ENCODE measurements at places on chromosomes 5 and 9.

GRCh38 chr9:88813638-88814209 lies 177.5 kb upstream of the S1PR3 start:
- DNase-seq: no peak

GRCh38 chr9:134442486-134443173 lies 116.4 kb downstream of the RXRA start:
- no peak for DNase-seq

DNA sequence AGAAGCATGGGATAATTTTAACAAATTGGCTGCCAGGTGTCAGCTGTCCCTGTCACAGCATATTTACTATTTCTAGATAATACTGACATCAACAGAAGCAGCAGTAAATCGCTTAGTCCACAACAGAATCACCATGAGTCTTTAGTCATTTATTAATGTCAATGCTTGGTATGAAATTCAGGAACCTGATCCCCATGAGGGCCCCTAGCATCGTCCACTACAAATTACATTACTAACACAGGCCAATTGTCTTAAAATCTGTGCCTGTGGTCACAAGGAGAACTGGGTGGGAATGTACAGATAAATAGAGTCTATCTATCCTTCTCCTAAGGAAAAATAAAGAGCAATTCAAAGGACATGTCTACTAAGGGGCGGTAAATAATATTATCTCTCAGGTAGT lies 76.1 kb downstream of the TSSK1B start:
- no peak for DNase-seq

DNA sequence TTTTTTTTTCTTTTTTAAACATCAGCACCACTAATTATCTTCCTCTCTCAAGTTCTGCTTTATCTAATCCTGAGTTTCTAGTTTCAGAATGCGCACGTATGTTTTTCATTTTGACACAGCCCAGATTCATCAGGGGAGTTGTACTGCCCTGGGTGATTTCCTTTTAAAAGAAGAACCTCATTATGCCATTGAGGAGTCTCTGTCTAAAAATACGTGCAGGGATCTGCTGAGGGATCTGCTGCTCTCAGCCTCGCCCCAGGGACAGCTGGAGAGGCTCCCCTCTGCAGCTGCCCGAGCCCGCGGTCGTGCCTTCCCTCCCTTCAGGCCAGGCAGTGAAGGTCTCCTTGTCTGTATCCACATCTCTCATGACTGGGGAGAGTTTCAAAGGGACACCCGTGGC lies 273.1 kb downstream of the ARHGEF28 start:
- DNase-seq: no peak

- DNase-seq: no peak
Observed at GRCh38 chr9:99197124-99197630, 24.6 kb downstream of the ALG2 start.

GRCh38 chr9:134830126-134830525 lies 50.5 kb upstream of the FCN2 start:
- DNase-seq: no peak

- DNase-seq: no peak
Observed at GRCh38 chr5:118605761-118606160, 382.6 kb downstream of the DTWD2 start.

GRCh38 chr5:56822981-56823380 lies 7.6 kb downstream of the MAP3K1 start:
- DNase-seq: no peak

GRCh38 chr9:97447001-97447400 lies 35.1 kb downstream of the TDRD7 start:
- DNase-seq: no peak

DNA sequence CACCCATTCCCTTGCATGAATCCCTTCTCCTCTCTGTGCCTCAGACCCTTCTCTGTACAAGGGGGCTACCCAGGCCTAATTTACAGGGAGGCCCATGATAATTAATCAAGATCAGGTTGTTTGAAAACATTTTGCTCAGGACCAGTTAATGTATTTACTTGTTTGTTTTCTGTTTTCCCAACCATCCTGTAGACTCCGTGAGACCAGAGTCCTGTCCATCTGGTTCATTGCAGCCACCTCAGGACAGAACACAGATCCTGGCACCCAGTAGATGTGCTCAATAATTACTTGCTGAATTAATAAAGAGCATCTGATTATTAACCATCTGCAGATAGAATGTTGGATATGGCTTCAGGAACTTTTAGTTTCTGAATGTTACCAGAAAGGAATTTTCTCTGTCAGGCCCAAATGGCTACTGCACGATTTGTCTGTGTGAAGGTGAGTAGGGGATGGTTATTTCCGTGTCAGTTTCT lies 27.3 kb downstream of the FOXI1 start:
- no peak for DNase-seq

GRCh38 chr9:95650720-95651119 lies 133.9 kb upstream of the PTCH1 start:
- no peak for DNase-seq

DNA sequence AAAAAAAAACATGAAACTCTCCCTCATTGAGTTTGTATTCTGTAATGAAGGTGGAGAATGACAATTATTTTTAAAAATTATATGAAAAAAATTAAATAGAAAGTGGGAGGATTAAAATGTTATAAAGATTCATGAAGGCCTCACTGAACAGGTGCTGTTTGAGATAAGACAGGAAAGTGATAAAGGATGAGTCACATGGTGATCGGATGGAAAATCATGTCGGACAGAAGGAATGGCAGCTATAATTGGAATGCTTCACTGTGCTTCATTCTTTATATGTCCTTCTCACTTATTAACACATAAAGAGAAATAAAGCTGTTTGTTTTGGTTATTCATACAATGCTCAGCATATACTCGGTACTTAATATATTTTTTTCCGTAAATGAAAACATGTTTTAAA lies 464.5 kb upstream of the RGMB start:
- no peak for DNase-seq

DNA sequence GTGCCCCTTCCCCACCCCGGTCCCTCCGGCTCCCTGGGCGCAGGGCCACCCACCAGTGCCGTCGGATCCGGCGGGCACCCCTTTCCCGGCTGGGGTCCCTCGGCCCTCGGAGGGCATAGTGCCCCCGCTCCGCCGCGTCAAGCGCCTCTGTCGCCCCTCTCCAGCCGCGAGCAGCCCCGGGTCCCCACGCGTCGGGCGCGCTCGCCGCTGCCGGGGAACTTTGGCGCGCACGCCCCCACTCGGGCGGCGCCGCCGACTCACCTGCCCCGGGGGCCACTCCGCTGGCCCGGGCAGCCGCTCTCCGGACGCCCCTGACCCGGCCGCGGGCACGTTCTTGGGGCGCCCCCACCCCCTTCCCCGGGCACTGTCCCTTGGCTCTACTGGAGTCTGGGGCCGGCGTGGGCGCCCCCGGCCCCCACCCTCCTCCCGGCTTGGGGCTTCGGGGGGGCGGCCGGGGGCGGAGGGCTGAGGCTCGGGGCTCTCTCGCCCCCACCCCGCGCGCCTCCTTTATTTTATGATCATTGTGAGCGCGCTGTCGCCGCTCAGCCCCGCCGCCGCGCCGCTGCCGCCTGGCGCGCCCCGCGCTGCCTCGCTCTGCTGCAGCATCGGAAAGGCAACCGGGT lies 1.1 kb upstream of the FAM78A start:
- no peak for DNase-seq

DNA sequence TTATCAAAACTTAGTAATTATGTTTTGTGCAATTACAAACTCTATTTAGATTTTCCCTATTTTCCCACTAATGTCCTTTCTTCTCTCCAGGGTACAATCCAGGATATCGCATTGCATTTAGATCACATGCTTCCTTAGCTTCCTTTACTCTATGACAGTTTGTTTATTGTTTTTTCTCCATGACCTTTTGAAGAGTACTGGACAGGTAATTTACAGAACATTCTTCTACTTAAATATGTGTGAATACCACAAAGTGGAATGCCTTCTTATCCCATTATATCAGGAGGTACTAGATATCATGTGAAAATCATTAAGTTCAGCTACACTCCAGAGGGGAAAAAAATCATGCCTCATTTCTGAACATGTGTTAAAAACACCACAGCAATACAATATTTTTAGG lies 776.6 kb upstream of the CDH9 start:
- DNase-seq: no peak

DNA sequence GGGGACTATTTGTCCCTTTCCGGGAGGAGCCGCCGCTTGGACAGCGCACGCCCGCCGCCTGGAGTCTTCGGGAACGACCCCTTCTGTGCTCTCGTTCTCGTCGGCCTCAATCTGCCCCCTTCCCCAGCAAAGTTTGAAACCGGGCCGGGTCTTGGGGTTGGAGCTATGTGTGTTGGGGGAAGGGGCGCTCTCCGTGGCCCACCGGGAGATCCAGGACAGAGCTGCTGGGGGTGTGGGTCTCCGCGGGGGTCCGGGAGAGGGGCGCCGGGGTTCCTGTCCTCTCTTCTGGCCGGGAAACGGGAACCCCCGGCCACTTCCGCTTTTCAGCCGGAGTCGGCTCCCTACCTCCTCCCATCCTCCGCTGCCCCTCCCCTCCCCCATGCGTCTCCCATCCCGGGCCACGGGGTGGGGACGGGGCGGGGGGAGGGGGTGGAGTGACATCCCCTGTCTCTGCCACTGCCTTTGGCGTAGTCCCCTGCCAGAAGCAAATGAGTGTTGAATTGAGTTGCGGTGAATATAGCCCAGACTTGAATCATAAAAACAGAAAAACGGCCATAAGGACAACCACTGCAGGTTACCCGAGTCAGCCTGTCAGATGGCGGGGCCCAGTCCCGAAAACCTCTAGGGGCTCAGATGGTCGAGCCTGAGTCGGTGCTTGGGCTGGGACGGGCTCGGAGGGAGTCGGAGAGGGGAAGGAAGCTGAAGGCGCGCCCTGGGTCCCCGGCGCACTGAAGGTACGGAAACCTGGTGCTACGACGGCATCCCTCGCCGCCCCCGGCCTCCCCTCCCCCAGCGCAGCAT lies 1.1 kb downstream of the CPLX2 start:
- no peak for DNase-seq

DNA sequence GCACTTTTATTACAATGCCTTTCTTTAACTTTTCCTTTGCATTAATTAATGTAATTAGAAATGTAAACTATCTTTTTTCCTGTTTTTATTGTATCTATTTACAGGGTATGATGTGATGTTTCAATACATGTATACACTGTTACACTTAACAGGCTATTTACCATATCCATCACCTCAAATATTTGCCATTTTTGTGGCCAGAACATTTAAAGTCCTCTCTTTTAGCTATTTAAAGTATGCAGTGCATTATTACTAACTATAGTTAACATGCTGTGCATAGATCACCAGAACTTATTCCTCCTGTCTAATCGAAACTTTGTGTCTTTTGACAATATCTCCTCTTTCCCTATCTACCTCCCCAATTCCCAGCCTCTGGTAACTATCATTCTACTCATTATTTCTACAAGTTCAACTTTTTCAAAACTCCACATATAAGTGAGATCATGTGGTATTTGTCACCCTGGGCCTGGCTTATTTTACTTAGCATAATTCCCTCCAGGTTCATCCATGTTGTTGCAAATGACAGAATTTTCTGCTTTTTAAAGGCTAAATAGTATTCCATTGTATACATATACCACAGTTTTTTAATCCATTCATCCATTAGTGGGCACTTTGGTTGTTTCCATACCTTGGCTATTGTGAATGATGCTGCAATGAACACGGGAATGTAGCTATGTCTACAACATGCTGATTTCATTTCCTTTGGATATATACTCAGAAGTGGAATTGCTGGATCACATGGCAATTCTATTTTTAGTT lies 32.8 kb downstream of the OR2K2 start:
- no peak for DNase-seq

GRCh38 chr5:28448791-28449190 lies 1410.4 kb upstream of the CDH9 start:
- no peak for DNase-seq

- no peak for DNase-seq
Observed at GRCh38 chr5:126920291-126920690, 110.1 kb downstream of the MARCHF3 start.

DNA sequence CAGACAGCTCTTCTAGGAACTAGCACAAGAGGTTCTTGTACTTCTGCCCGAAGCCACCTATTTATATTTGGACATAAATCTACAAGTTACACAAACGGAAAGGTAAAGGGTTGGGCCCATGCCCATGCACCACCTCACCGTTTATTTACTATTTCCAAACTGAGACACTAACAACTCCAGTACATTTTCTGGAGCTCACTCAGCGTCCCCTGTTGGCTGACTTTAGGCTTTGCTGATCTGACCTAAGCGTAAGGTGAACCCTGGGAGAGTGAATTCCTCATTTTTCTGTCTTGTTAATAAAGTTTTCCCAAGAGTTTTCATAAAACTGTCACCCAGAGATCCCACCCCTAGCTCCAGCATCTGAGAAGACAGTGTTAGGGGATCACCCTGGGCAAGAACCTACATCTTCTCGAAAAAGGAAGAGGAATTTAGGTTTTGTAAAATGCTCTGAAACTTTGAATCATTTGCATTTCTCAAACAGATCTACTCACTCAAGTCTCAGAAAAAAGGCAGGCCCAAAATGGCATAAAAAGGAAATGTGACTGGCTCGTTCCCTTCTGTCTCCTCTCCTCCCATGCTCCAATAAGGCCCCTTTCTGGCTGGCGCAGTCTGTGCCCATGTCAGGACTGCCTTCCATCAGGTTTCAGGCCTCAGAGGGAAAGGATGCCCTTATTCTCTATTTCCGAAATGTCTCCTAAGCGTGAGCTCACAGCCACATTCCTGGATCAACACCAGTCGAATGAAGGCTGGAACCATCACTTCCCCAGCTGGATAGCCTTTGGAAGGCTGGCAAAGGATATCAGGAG lies 201.3 kb downstream of the FANCC start:
- no peak for DNase-seq

GRCh38 chr5:96250782-96251181 lies 182.3 kb downstream of the PCSK1 start:
- DNase-seq: no peak

GRCh38 chr9:36063804-36064447 lies 27.2 kb downstream of the RECK start:
- DNase-seq: no peak

- DNase-seq: no peak
Observed at GRCh38 chr5:32916648-32917047, 205.5 kb downstream of the NPR3 start.

DNA sequence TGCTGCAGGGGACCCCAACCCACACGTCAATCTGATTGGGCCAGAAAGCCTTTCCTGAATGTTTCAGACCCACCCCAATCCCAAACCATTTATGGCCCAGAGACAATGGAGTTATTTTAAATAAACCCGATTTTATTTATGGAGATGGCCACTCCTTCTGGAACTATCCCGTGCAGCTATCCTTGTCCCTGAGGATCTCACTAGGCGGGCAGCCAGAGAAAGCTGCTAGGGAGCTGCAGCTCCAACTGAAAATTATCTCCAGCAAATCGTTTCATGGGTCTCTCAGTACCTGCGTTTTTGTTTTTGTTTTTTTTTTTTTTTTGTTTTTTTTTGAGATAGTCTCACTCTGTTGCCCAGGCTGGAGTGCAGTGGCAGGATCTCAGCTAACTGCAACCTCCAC lies 23.0 kb downstream of the C1QTNF2 start:
- DNase-seq: no peak

DNA sequence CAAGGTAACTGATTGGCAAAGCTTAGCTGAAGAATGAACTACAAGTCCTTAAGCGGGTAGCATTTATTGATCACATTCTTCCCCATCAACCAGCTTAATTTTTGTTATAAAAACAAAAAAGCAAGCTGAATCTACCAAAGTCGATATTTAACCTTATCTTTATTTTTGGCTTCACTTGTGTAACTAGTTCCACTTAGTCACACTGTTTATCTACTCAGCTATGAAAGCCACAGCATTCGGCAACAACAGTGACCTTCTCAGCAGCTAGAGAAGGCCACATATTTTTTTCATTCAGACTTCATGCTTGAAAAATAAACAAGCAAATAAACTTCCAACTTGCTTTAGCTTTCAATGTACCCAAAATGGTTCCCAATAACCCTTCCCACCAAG lies 69.4 kb downstream of the KLHL3 start:
- DNase-seq: no peak

GRCh38 chr9:137742698-137743097 lies 123.9 kb downstream of the EHMT1 start:
- DNase-seq: no peak

All from NCI-H1105 (cell line).